Activated T-cell treated with anti-CD3 and anti-CD28 coated beads, Interleukin-2, amount 50 U/mL, for 72 hours (primary cell): ENCODE measurements at places on chromosomes 13 and 19. TPM values are rescaled to one million over a fixed set of nuclear protein-coding genes. Genes with fewer than 3 reads are reported as not detected.

GRCh38 chr19:45763691-45764294 is 5.3 kb downstream of the SIX5 start:
- DNase-seq: no peak

- no peak for DNase-seq
These were observed 278.7 kb upstream of the KLHL1 start for GRCh38 chr13:70386919-70387318.

- DNase-seq: peak; percentile 52
These were observed 240.3 kb downstream of the LMO7 start for GRCh38 chr13:75876142-75877050.

DNA sequence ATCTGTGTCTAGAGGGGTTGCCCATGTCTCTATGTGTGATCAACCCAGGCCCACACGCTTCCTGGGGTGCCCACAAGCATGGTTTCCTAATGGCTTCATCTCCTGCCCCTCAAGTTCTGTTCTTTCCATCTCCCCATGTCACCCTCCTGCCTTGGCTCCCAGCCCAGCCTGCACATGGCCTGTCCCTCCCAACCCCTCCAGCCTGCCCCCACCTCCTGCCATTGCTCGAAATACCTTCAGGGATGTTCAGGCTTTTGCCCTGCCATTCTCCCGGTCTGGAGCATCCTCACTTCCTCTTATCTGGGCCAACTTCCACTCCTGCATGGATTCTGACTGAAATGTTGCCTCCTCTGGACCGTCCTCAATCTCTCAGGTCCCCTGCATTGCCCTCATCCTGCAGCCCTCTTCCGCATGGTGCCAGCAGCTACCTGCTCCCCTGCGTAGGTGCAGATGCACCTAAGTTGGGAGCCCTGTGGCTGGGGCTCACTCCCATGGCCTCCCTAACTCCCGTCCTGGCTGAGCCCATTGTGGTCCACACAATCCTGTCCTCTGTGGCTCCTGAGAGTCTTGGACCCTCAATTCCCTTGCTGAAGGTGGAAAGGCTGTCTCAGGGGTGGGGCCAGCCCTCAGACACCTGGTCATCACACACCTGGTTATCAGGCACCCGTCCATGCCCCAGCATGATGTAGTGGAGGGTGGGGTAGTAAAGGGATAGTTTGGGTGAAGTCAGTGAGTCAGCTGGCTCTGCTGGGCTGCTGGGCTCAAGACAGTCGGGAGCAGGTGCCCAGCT is 152.1 kb downstream of the URI1 start:
- DNase-seq: no peak

DNA sequence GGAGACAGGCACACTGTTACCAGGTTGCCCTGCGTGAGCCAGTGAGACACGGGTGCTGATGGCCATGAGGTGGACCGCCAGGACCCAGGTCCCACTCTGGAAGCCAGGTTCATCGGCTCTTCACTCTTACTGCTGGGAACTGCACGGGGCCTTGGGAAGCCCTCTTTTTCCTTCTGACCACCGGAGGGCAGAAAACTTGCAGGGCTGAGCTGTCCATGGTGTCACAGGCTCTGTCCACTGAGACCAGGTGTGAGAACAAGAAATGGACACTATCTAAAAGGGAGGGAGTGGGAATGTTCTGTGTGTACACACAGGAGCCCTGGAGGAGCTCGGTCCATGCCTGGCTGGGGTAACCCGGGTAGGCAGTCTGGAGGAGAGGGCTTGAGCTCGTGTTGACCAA is 93.4 kb downstream of the UQCRFS1 start:
- DNase-seq: no peak

DNA sequence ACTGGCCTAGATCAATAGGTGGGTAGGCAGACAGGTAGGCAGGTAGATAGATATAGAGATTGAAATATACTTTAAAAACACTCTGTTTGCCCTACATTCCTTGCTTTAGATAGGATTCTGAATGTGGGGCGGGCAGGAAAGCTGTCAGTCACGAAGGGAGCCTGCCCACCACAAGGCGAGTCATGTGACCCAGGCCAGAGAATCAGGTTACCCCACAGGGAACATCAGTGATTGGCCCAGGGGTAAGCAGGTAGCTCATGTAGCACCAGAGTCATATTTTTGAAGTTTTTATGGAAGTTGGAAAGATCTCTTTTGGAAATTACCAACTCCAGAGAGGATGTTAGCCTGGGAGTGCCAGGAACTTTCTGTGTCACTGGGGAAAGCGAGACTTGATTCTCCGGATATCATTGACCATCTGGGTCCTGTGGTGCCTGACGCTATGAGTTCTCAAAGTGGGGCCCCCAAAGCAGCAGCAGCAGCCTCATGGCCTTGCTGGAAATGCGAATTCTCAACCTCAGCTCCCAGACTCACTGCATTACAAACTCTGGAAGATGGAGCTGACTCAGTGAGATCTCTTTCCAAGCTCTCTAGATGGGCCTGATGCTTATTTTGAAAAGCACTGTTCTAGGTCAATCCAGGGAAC is 60.3 kb downstream of the IRS2 start:
- no peak for DNase-seq

DNA sequence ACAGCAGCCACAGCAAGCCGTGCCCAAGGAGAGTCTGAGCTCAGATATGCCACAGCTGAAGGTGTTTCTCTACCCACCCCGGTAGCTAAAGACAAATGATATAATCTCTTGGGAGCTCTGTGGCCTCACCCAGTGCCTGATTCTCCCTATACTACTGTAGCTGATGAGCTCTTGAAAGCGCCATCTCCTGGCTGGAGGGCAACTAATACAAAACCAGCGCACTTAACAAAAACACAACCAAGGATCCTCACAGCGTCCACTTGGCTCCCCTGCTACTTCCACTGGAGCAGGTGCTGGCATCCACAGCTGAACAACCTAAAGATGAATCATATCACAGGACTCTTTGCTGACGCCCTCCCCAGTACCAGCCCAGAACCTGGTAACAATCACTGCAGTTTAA is 1212.0 kb downstream of the PCDH17 start:
- DNase-seq: no peak

RAB4B gene
- 44.4 TPM for total RNA-seq

WDR62 gene
- total RNA-seq: 19.8 TPM
